ENCODE measurements at places on chromosomes 12 and 14.

DNA sequence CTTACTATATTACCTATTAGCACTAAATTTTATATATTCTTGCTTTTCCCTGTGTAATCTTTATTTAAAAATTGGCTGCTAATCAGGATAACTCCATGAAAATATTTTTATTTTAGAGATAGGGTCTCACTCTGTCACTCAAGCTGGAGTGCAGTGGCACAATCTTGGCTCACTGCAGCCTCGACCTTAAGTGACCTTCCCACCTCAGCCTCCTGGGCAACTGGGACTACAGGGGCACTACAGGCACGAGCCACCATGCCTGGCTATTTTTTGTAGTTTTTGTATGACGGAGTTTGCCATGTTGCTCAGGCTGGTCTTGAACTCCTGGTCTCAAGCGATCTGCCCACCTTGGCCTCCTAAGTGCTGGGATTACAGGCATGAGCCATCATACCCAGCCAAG, 32.4 kb upstream of the VCPKMT start:
- no peak for DNase-seq
- no peaks in the 10 kb centered on the region for H3K27me3 ChIP-seq

DNA sequence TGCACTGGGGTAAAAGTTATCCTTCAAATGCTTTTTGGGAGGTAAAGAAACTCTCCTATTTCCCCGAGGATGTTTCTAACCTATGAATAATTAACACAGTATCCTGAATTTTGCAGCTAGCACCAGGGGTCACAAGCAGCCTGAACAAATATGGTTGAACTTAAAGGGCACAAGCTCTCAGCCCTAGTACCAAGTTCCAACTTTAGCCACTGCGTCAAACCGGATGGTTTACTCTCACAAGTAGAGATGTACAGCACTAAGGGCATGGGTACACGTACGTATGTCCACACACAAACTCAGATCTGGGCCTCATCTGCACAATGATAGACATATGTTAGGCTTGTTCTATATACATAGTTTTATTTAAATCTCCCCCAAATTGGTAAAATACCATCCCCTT, 4.7 kb downstream of the CCDC88C start:
- H3K4me3 ChIP-seq: peak overlapping the region; percentile 91
- no peak for DNase-seq
- H3K27ac ChIP-seq: peak overlapping the region; percentile 38
- H3K27me3 ChIP-seq: no peaks in the 10 kb centered on the region
- peaks cover 30% of the 10 kb centered on the region for H3K36me3 ChIP-seq

DNA sequence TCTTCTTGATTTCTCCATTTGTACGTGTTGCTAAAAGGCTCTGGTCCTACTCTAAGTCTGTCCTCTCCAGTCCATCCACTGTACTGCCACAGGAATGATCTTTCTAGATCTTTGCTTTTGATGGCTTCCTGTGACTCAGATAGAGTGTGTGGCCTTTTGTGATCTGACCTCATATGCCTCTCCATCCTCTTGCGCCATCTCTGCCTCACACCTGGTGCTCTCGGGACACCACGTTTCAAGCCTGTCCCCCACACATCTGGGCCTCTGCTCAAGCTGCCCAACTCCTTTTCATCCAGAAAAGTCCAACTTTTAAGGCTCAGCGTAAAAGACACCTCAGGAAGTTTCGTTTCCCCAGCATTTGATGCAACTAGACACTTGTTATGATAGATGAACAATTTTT, 39.0 kb downstream of the DCAF4 start:
- H3K4me3 ChIP-seq: no peak overlapping the region
- DNase-seq: no peak
- no peaks in the 10 kb centered on the region for H3K4me1 ChIP-seq
- no peaks in the 10 kb centered on the region for H3K27me3 ChIP-seq
- H3K36me3 ChIP-seq: no peaks in the 10 kb centered on the region
- H3K27ac ChIP-seq: no peak overlapping the region

GRCh38 chr14:36129181-36129580, 47.3 kb downstream of the PTCSC3 start:
- H3K27me3 ChIP-seq: no peaks in the 10 kb centered on the region
- DNase-seq: no peak
- no peaks in the 10 kb centered on the region for H3K4me1 ChIP-seq
- no peaks in the 10 kb centered on the region for H3K36me3 ChIP-seq

DNA sequence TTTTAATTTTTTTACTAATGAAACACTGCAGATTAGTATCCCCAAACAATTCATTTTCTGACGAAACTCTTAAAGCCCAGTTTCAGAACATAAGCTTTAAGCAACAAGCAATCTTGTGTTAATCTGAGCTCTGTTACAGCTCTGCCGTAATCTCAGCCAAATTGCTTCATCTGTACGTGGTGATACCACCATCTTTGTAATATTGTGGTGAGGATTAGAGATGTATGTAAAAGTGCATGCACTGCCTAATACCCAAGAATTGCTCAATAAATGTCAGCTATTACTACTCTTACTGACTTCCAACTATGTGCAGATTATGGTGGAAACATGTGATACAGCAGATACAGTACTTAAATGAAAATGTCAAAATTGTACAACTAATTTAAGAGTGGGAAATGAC, 1.8 kb downstream of the AKAP5 start:
- H3K27ac ChIP-seq: no peak overlapping the region
- no peak overlapping the region for H3K4me3 ChIP-seq
- H3K27me3 ChIP-seq: no peaks in the 10 kb centered on the region

DNA sequence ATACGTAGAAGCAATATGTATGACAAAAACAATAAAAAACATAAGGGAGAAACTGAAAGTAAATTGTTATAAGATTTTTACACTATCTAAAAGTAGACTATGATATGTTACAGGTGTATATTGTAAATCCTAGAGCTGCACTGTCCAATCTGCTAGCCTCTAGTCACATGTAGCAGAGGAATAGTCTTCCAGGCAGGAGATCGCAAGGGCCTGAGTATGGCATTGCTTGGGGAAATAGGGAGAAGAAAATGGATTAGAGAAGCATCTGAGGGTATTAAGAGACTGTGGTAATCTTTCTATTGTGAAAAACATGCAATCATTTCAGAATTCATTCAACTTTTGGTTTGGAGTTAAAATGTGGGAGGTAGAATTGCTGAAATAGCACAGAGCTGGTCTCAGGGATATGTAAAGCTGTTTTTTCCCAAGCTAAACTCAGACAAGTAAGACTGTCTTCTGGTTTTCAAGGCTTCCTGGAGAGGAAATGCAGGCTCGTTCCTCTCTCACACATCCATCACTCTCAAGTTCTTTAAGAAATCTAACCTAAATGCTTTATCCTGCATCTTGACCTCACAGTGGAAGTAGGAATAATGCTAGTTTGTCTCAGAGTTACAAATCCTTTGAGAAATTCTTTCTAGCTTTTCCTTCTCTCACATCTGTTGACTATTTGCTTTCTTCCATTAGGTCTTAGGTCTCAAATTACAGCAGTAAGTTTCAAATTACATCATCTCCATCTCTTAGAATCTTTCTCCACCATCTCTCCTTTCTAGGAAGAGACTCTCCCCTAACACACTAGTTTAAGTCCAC, 7.6 kb upstream of the CCDC184 start:
- H3K4me3 ChIP-seq: no peak overlapping the region
- no peaks in the 10 kb centered on the region for H3K36me3 ChIP-seq
- H3K27me3 ChIP-seq: no peaks in the 10 kb centered on the region
- no peak for DNase-seq
- no peak overlapping the region for H3K27ac ChIP-seq

GRCh38 chr14:50821510-50822464, 9.2 kb downstream of the NIN start:
- DNase-seq: peak; percentile 48
- H3K27me3 ChIP-seq: no peaks in the 10 kb centered on the region
- peak overlapping the region; percentile 15 for H3K27ac ChIP-seq
- H3K4me1 ChIP-seq: peaks cover 88% of the 10 kb centered on the region

GRCh38 chr12:49865109-49865781, 22.3 kb upstream of the BCDIN3D start:
- H3K27ac ChIP-seq: no peak overlapping the region
- DNase-seq: no peak
- no peaks in the 10 kb centered on the region for H3K4me1 ChIP-seq
- no peaks in the 10 kb centered on the region for H3K36me3 ChIP-seq
- H3K4me3 ChIP-seq: no peak overlapping the region

GRCh38 chr12:119788786-119789185, 88.3 kb downstream of the CIT start:
- no peak overlapping the region for H3K27ac ChIP-seq
- DNase-seq: no peak
- no peaks in the 10 kb centered on the region for H3K4me1 ChIP-seq

- peaks cover 59% of the 10 kb centered on the region for H3K4me1 ChIP-seq
- no peak overlapping the region for H3K4me3 ChIP-seq
- no peak for DNase-seq
- H3K36me3 ChIP-seq: no peaks in the 10 kb centered on the region
These were observed 28.3 kb downstream of the MLXIP start for GRCh38 chr12:122106843-122107242.

GRCh38 chr14:34103176-34103575, 152.3 kb upstream of the EGLN3 start:
- no peak overlapping the region for H3K27ac ChIP-seq
- H3K4me3 ChIP-seq: no peak overlapping the region
- H3K27me3 ChIP-seq: no peaks in the 10 kb centered on the region
- no peak for DNase-seq

DNA sequence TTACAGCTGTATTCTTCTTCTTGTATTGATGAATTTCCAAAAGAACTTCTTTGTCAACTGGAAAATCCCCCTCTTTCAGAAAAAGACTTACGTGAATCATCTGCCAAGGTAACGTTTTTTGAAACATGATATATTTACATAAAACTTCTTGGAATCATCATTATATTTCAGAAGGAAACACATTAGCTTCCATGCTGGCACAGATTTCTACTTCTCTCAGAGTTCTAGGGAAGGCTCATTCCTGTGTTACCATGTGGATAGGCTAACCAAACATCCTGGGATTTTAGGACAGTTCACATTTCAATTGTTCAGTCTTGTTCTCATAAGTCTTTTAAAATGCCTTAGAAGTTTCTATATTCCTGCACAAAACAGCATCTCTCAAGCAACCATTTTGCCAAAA, 120.3 kb upstream of the NEDD1 start:
- no peak overlapping the region for H3K4me3 ChIP-seq
- H3K27me3 ChIP-seq: no peaks in the 10 kb centered on the region
- H3K4me1 ChIP-seq: no peaks in the 10 kb centered on the region
- H3K27ac ChIP-seq: no peak overlapping the region
- no peak for DNase-seq

DNA sequence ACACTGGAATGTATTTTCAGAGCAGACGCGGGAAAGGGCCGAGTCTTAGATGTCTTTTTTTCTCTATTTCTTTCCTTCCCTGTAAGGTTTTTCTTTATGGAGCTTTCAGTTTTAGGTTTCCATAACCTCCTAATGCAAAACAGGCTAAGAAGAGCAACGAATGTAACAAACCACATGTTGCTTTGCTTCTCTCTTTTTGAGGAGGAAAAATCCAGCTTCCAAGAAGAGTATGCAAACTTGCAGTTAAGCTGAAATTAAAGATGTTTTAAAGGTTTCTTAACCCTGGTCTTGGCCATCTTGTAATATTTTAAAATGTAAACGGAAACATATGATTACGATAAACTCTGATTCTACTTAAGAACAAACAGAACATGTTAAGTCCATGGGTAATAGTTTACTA, 86.9 kb downstream of the PRICKLE1 start:
- no peak overlapping the region for H3K27ac ChIP-seq
- no peak overlapping the region for H3K4me3 ChIP-seq
- no peak for DNase-seq
- no peaks in the 10 kb centered on the region for H3K36me3 ChIP-seq
- no peaks in the 10 kb centered on the region for H3K4me1 ChIP-seq

DNA sequence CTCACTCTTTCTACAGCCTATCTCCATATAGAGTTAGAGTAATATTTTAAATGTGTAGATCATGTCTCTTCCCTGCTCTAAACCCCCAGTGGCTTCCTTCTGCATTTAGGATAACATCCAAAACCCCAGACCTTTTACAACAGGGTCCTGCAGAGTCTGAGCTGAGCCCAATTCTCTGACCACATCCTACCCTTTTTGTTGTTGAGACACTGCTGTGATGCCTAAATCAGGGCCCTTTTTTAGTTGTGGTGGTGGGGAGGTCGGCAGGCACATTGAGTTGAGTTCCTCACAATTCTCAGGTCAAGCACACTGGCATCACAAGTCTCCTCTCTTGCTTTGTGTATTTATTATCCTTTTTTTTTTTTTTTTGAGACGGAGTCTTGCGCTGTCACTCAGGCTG, 1.8 kb upstream of the DDX47 start:
- no peak for DNase-seq
- H3K4me3 ChIP-seq: no peak overlapping the region
- H3K36me3 ChIP-seq: no peaks in the 10 kb centered on the region

DNA sequence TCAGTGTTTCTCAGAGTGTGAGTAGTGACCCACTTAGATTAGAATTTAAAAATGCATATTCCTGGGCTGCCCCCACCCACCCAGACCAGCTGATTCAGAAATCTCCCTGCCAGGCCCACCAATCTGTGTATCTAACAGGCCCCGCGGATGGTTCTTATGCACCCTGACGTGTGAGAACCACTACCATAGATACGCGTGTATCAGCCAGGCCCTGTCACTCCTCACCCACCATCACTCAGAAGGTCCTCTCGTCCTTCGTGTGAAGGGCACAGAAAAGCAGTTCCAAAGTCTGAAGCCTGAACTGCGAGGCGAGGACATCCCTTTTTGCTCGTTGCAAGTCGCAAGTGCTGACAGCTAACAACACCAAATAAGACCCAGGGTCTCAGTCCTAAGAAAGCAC, 72.4 kb downstream of the IFT43 start:
- H3K4me1 ChIP-seq: no peaks in the 10 kb centered on the region
- DNase-seq: no peak
- no peak overlapping the region for H3K27ac ChIP-seq
- H3K4me3 ChIP-seq: no peak overlapping the region
- no peaks in the 10 kb centered on the region for H3K27me3 ChIP-seq
- no peaks in the 10 kb centered on the region for H3K36me3 ChIP-seq

GRCh38 chr12:88371416-88372183, 208.7 kb downstream of the KITLG start:
- no peak for DNase-seq
- no peaks in the 10 kb centered on the region for H3K4me1 ChIP-seq
- H3K4me3 ChIP-seq: no peak overlapping the region
- no peaks in the 10 kb centered on the region for H3K36me3 ChIP-seq

DNA sequence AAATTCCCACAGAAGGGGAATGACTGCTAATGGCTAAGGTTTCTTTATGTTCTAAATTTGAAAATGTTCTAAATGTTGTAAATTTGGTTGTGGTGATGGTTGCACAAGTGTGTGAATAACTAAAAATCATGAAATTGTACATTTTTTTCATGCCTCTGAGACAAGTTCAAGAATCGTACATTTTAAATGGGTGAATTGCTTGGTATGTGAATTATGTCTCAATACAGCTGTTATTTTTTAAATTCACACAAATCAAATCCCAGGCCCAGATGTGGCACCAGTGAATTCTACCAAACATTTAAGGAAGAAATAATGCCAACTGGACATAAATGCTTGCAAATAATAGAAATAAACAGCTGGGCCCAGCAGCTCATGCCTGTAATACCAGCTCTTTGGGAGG, 28.6 kb upstream of the RND1 start:
- no peak for DNase-seq
- H3K27ac ChIP-seq: no peak overlapping the region
- no peaks in the 10 kb centered on the region for H3K36me3 ChIP-seq
- H3K4me3 ChIP-seq: no peak overlapping the region

Data from CD8-positive, alpha-beta memory T cell (primary cell).